ENCODE measurements at places on chromosomes 4 and X. TPM values are rescaled to one million over a fixed set of nuclear protein-coding genes. Genes with fewer than 3 reads are reported as not detected.

The IQSEC2 gene
- 17.1 TPM for polyA plus RNA-seq

The TXK gene
- polyA plus RNA-seq: 3.1 TPM

The ENPEP gene
- polyA plus RNA-seq: 18.8 TPM

GRCh38 chr4:4481399-4481994 is 60.4 kb downstream of the STX18 start:
- no peak for DNase-seq

GRCh38 chr4:98939892-98940298 is 11.0 kb upstream of the EIF4E start:
- peak; percentile 67 for DNase-seq

DNA sequence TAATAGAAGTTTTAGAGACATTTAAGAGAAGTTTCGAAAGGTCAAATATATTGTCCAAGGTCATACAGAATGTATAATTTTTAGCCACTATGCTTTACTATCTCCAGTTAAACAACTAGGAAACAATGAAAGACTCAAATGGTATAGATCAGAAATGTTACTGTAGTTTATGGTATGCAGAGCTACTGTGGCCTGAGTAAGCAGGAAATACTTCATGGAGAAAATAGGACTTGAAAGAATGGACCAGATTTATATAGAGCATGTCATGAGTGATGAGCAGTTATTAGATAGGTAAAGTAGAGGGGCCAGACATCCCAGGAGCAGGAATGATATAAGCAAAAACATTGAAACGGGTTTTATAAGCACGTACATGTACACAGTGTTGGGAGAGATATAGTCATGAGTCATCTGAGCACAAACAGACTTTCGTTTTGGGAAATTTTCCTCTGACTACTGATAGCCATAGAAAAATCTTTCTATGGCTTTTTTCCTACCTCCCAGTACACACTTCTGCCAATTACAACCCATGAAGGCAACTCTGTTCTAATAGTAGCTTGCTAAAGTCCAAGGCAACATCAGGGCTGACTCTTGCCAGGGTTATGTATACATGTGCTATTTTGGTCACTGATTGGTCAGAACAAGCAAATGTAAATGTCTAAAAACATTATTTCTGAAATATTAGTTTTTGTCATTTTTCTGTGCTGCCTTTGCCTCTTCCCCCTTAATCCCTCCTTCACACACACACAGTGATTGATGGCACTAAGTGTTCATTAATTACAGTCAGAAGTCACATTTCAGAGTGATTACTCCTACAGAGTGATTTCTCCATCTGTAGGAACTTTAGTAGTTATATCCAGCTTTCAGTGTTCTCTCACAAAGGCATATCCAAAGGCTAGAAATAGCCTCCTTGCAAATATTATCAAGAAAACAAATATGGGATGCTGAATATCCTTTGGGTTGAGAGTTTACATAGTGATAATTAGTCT is 198.7 kb downstream of the ENOX2 start:
- DNase-seq: no peak

GRCh38 chr4:138398322-138398721 is 156.2 kb upstream of the SLC7A11 start:
- DNase-seq: no peak

The COL25A1 gene
- 7.5 TPM for polyA plus RNA-seq

The CYBB gene
- polyA plus RNA-seq: 20.4 TPM

The HMGN5 gene
- polyA plus RNA-seq: 4.8 TPM

GRCh38 chr4:63036159-63036866 is 1372.9 kb downstream of the TECRL start:
- DNase-seq: no peak

Measured in muscle of back (tissue), 13 donors.